CD4-positive, alpha-beta T cell (primary cell): ENCODE measurements at places on chromosomes 11 and 22. TPM values are rescaled to one million over a fixed set of nuclear protein-coding genes. Genes with fewer than 3 reads are reported as not detected.

MUC2 gene
- not detected for total RNA-seq

DNA sequence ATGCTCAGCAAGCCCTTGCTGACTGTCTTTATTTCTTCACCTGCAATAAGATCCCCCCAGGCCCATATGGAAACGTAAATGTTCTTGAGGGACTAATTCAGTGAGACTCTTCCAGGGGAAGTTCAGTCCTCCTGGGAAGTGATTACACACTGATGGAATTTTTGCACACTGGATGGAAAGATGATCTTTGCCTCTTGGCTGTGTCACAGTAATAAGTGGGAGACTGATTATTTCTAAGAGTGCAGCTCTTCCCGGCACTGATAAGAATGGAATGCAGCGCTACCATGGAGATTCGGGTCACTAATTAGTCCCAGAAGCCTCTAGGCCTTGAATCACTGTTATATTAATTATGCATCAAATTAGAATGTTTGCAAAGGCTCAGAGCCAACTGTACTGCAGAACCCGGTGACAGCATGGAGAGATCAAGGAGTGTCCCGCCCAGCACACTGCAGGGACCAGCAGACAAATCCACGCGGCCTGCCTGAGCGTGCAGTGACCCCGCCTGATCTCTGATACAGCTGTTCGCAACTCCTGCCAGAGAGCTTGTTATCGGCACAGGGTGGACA is 178.3 kb downstream of the SNX19 start:
- no peaks in the 10 kb centered on the region for H3K27me3 ChIP-seq
- DNase-seq: no peak
- no peak overlapping the region for H3K27ac ChIP-seq
- H3K4me1 ChIP-seq: no peaks in the 10 kb centered on the region

DNA sequence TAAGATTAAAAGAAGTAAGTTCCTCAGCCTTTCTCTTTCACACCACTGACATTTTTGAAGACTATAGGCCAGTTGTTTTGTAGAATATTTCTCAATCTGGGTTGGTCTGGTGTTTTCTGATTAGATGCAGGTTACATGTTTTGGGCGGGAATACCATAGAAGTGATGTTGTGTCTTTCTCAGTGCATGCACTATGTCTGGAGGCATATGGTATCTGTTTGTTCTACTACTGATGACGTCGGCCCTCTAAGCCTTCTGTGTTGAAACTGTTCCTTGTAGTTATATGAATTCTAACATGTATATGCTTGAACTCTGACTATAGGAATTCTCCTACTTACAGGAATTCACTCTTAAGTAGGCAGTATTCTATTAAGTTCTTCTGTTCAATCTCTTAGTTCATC is 21.6 kb downstream of the ZFTA start:
- no peak for DNase-seq
- H3K36me3 ChIP-seq: peaks cover 14% of the 10 kb centered on the region
- no peaks in the 10 kb centered on the region for H3K27me3 ChIP-seq
- H3K4me1 ChIP-seq: no peaks in the 10 kb centered on the region
- H3K27ac ChIP-seq: no peak overlapping the region

- no peak for DNase-seq
- no peak overlapping the region for H3K4me3 ChIP-seq
- no peaks in the 10 kb centered on the region for H3K36me3 ChIP-seq
- no peak overlapping the region for H3K27ac ChIP-seq
Measured at GRCh38 chr11:114285599-114285998, 10.6 kb upstream of the NNMT start.

DNA sequence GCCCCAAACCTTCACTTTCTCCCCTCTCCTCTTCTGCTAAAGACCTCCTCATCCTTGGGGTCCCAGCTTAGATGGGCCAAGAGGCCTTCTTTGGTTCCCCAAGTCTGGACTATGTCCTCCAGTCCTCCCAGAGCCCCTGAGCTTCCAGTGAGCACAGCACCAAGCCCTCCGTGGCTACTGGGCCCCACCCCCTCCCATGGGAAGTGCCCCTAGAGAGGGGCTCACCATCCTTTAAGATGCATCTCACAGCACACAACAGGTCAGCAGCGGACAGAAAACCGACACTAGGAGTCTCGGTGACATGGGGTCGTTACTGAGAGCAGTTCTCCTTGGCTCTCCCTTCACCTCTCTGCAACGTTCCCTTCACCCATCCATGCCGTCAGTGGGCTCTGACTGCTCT is 2.7 kb downstream of the LRRC32 start:
- DNase-seq: no peak
- H3K4me3 ChIP-seq: peak overlapping the region; percentile 10
- peaks cover 12% of the 10 kb centered on the region for H3K27me3 ChIP-seq
- no peak overlapping the region for H3K27ac ChIP-seq
